ENCODE measurements at places on chromosomes 7 and 10.

GRCh38 chr10:50260791-50261281 is 9.5 kb upstream of the ASAH2 start:
- peak; percentile 1 for DNase-seq

DNA sequence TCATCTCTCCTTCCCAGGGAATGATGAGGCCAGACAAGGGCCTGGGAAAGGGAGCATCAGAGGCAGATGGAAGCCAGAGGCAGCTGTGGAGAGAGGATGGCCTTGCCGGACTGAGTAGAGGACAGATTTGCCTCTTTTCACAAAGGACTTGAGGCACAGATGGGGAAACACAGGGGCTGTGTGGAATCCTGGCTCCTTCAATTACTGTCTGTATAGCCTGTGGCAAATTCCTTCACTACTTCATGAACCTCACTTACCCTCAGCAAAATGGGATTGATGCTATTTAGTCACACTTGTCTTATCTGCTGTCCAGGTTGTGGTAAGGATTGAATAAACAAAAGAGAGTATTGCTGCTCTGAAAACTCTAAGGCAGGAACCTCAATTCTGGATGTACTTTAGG is 40.3 kb downstream of the SLC25A28 start:
- DNase-seq: no peak

GRCh38 chr7:148727501-148728278 is 29.0 kb downstream of the CUL1 start:
- no peak for DNase-seq

- DNase-seq: peak; percentile 49
These were observed 44.5 kb downstream of the CSTF2T start for GRCh38 chr10:51654918-51655317.

GRCh38 chr10:17847585-17848296 is 38.6 kb downstream of the MRC1 start:
- DNase-seq: peak; percentile 36

DNA sequence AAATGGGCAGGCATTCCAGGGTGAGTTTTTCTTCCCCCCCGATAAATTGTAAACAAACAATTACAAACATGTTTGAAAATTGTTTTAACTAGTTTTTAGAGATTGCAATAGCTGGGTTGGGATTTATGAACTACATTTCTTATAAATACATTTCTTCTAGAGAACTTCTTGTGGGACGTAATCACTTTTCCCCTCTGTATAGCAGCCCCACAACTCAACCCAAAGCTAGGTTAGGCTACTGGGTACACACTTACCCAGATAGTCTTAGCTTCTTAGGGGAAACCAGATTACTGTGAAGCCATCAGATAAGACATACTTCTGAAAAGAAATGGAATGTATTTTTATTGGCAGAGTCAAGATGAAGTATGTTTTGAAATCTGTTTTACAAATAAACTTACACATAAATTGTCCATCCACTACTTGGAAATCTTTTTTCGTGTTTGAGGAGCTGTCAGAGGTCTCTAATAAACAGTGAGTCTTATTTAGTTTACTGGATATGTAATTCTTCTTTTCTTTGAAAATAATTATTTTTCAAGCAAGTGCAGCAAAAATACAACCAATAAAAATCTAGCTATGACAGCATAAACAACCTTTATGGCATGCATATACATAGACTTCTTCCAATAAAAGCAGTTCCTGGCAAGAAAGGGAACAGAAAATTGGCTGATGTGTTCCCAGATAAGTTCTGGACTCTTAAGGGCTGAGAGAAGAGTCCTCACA is 8.0 kb upstream of the GLRX3 start:
- DNase-seq: no peak

DNA sequence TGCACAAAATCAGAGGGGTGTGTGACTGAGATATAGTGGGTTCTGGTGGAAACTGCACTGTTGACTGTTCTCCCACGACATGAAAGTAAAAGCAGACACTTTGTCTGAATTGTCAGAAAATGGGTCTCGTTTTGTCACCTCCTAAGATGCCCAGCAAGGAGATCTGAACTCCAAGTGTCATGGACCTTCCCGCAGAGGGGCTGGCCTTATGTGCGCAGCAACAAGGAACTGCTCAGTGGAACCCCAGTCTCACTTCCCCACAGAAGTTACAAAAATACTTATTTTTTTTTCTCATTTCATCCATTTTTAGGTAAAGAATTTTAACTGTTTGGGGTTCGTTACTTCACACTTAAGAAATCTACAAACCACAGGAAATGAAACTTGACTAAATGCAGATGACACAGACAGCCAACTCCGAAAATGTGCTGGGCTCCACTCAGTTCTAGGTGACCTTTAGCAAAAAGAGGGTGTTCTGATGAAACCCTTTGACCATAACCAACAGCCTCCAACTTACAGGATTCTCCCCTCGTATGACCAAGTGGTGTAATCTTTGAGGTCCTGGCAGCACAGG is 115.0 kb downstream of the FAM107B start:
- DNase-seq: no peak

- DNase-seq: no peak
These were observed 171.8 kb downstream of the EGFR start for GRCh38 chr7:55190511-55191160.

- DNase-seq: no peak
These were observed 122.7 kb upstream of the STEAP4 start for GRCh38 chr7:88429382-88429781.

- DNase-seq: no peak
These were observed 22.2 kb upstream of the PARP12 start for GRCh38 chr7:140084972-140085371.

GRCh38 chr10:102859911-102860310 is 5.9 kb downstream of the BORCS7 start:
- no peak for DNase-seq

GRCh38 chr7:129017933-129018538 is 36.9 kb downstream of the TNPO3 start:
- DNase-seq: no peak

- no peak for DNase-seq
These were observed at the start of gene NEBL for GRCh38 chr10:20897146-20897825. Gene NEBL, minus strand, starts transcription at chr10:20897311. Its CDS starts 106 bp downstream, at chr10:20897205.

DNA sequence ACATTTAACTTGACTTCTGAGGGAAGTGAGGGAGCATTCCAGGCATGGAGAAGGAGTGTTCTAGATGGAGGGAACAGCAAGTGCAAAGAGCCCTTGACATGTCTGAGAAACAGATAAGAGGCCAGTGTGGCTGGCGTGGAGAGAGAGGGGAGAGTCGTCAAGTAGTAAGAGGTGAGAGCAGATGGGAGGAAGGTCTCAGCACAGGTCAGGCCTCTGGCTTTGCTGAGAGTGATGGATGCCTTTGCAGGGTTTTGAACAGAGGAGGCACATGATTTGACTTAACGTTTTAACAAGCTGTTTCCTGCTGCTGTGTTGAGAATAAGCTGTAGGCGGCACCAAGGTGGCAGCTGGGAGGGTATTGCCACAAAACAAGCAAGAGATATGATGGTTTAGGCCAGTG is 97.2 kb downstream of the KAT6B start:
- DNase-seq: no peak

GRCh38 chr10:105387971-105388370 is 746.9 kb downstream of the SORCS3 start:
- DNase-seq: no peak

- no peak for DNase-seq
These were observed 56.7 kb downstream of the SNX10 start for GRCh38 chr7:26348234-26348851.

DNA sequence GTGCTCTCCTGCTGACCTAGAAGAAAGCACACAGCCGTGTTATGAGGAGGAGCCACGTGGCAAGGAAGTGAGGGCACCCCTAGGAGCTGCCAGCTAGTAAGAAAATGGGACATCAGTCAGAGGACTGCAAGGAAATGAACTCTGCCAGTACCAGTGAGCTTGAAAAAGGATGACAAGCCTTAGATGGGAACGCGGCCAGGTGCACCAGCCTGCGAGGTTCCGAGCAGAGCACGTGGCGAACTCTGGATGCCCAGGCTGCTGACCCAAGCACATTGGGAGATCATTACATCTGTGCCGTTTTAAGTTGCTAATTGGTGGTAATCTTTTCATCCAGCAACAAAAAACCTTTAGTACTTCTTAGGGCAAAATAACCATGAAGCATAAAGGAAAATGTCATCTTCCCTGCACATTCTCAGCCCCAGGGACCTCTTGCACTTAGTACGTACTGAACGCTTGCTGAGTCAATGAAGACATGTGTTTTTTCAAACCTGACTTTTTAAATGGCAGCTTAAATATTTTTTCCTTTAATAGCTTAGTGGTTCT is 69.4 kb downstream of the AMZ1 start:
- DNase-seq: peak; percentile 16

GRCh38 chr7:3193379-3194120 is 107.5 kb upstream of the SDK1 start:
- DNase-seq: no peak

DNA sequence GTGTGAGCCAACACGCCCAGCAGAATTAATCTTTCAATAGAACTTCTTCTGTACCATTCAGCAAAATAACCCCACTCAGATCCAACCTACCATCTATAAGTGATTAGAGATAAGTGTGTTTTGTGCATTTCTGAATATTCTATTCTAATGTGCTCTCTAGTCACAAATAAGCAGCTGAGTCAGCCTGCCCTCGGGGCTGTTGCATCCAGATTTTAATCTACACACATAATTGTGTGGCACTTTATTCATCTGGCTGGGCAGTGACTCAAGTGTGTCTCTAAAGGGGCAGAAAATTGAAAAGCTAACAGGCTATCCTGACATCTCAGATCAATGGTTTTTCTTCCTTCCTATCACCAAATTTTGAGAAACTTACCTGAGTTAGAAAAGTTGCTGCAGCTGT is 60.3 kb downstream of the PRR15 start:
- no peak for DNase-seq

DNA sequence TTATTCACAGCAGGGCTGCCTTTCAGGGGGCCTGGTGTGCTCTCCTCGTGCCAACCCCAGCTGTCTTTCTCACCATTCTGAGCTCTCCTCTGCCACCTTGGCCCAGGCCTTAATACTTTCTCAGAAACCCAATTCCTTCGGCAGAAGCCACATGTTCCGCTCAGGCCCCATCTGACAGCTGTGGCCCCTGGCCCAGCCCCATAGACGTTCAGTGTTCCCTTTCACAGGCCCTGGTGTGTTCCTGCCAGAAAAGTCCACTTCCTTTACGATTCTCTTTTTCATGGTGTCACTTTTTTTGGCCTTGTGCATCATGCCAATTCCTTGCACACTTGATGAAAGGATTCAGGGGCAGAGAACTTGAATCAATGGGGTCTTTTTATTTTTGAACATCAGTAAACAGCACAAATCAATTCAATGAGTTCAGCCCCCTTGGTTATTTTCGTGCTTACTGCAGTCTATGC is 15.9 kb upstream of the GPNMB start:
- DNase-seq: no peak

DNA sequence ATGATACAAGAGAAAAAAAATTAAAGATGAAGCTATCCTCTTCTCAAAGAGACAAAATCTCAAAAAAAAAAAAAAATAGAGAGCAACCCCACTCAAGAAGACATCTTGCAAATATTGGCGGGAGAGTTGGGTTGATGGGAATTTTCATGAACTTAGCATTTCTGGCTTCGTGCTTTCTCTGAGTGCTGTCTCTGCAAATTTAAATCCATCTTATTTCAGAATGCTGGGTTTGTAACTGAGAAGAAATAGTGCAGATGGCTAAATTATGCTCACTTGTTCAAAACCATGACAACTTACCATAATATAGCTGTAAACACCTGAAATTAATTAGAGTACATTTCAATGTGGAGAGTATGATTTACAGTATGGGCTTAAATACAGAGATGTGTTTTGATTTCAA is 484.8 kb upstream of the CELF2 start:
- DNase-seq: no peak

- no peak for DNase-seq
These were observed 59.9 kb upstream of the KAT6B start for GRCh38 chr10:74766501-74766900.

DNA sequence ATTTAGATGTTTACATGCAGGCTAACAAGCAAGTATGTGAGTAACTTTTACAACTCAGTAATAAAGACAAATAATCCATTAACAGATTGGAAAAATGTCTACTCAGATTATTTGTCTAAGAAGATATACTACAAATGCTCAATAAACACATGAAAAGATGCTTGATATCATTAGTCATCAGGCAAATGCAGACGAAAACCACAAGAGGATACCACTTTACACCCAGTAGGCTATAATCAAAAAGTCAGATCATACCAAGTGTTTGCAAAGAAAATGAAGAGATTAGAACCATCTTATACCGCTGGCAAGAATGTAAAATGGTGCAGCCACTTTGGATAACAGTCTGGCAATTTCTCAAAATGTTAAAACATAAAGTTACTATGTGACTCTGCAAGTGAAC is 84.1 kb downstream of the MALSU1 start:
- DNase-seq: peak; percentile 47

GRCh38 chr10:7872041-7872442 is 53.7 kb downstream of the TAF3 start:
- peak; percentile 23 for DNase-seq

- DNase-seq: peak; percentile 80
These were observed 438.6 kb downstream of the TNS3 start for GRCh38 chr7:47143339-47143738.

DNA sequence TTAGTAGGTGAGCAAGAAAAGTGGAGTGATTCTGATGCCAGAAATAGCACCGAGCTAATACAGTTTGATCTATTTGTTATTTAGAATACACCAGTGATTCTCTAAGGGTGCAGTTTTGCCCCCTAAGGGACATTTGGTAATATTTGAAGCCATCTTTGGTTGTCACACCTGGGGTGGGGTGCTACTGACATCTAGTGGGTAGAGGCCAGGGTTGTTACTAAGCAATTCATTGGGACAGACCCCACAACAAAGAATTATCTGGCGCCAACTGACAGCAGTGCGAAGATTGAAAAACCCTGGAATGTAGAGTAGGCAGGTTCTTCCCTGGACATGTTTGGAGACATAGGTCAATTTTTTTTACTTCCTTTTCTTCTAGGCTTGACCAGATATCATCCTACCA is 14.6 kb downstream of the PALS2 start:
- peak; percentile 12 for DNase-seq

GRCh38 chr10:30812018-30812851 is 182.7 kb upstream of the LYZL2 start:
- DNase-seq: peak; percentile 84

- no peak for DNase-seq
These were observed 33.0 kb upstream of the POM121L12 start for GRCh38 chr7:53002389-53002788.

GRCh38 chr7:94154858-94155257 is 150.7 kb upstream of the BET1 start:
- DNase-seq: peak; percentile 6

DNA sequence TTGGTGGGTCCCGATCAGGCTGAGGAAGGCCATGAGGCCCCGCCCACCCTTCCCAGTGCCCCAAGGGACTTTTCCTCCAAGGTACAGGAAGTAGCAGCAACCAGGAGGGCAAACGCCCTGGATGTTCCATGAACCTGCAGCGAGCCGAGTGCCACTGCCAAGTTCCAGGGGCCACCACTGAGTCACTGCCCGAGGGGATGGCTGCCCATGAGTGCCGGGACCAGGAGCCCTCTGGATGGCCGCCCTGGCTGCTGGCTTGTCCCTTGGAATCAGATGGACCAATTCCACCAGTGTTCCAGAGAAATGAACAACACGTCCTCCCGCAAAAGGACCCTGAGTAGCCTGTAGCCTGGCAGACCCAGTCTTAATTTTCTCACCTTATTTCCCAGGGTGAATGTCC is 74.2 kb downstream of the ZRANB1 start:
- DNase-seq: no peak

- no peak for DNase-seq
These were observed 17.2 kb upstream of the SYPL1 start for GRCh38 chr7:106129291-106129690.

GRCh38 chr10:133258066-133258817 is 18.4 kb downstream of the ADAM8 start:
- DNase-seq: no peak

- no peak for DNase-seq
These were observed 4.3 kb downstream of the SLC29A3 start for GRCh38 chr10:71323407-71323806.
